ENCODE measurements at places on chromosomes 1 and 21.

DNA sequence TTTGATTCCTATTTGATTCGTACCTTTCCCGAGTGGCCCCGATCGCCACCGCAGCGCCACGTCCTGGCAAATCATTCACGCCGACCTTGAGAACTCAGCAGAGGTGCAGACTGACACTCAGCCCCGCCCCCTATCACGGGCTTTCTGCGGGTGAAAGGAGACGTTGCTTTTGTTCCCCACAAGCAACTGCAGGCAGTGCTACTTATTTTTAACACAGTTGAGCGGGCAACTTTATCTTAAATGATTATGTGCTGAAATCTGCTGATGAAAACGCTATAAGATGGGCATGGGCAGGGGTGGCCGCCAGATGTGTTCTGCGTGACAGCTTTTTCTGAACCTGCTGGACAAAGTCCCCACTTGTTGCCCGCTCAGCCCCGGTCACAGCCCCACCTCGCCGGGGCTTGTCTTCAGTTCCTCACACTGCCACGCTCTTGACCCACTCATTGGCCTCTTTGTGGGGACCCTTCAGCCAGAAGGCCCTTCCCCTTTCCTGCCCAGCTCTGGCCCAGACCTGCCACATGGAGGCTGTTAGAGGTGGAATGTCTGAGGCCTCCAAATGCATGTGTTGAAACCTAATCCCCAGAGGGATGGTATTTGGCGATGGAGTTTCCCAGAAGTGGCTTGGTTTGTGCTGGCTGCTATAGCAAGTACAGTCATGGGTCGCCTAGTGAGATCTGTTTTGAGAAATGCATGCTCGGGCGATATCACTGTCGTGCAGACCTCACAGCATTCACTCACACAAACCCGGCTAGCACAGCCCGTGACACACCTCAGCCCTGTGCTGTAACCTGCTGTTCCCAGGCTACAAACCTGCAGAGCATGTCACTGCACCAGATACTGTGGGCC lies 15.7 kb upstream of the PDXK start:
- DNase-seq, result no peak

DNA sequence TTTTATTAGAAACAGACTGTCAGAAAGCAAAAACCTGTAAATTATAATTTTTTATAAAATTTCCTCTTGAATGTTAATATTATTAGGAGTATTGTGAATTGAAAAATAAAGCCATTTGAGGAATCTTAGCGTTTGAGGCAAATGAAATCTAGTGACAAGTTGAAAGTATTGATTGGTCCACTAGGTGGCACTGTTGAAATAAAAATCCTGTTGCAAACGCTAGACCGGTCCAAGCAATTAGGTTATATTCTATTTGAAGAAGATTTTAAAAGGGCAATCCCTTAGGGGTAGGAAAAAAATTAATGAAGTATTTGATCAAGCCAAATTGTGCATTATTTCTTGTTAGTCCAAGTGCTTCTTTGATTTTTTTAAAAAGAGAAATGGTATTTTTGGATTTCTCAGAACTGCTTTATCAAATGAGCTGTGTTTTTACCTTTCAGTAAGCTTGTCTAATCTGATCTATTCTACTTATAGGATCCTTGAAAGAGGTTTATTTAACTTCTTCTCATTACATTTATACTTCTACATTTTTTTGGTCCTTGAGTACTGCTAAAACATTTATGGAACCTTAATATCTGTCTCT lies 57.7 kb downstream of the ATG4C start:
- peak; percentile 29 for DNase-seq

DNA sequence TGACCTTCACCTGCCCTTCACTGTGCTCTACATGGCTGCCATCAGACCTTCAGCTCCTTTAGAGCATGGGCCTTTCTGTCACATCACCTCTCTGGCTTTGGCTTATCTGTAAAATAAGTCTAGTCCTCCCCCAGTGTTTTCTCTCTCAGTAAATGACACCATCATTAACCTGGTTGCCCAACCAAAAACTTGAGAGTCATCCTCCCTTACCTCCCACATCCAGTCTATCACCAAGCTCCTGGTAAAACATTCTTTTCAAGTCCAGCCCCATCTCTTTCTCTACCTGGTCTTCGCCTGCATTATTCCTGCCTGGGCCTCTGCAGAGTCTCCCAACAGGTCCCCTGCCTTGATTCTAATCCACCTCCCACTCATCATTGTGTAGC lies 13.1 kb downstream of the SLC26A9 start:
- DNase-seq, result no peak

- DNase-seq, result no peak
These were observed 27.4 kb downstream of the AGL start for GRCh38 chr1:99877568-99877967.

DNA sequence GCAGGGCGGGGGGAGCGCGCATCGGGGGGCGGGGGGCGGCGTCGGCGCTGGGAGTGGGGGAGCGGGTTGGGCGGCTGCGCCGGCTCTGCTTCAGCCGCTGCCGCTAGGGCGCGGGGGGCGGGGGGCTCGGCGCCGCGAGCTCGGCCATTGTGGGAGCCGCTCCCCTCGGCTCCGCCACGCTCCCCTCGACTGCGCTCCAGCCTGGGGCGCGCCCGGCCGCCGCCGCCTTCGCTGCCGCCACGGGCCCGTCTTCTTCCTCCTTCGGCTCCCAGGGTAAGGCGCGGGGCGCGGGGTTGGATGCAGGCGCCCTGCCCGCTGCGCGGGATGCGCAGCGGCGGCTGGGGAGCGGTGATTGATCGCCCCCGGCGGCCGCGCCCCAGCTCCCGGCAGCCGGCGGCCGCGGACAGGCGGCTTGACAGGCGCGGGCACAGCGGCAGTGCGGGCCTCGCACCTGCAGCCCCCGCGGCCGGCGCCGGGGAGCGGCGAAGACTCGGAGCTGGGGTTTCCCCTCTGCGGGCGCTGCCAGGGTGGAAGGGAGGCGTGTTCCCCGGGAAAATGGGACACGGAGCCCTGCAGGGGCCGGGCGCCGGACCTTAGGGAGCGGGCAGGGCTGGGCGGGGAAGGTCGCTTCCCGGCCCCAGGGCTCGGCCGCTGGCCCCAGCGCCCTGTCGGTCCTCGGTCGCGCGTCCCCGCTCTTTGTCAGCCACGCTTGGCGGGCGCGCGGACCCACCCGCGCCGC lies 55.3 kb downstream of the NDUFS5 start:
- no peak for DNase-seq

DNA sequence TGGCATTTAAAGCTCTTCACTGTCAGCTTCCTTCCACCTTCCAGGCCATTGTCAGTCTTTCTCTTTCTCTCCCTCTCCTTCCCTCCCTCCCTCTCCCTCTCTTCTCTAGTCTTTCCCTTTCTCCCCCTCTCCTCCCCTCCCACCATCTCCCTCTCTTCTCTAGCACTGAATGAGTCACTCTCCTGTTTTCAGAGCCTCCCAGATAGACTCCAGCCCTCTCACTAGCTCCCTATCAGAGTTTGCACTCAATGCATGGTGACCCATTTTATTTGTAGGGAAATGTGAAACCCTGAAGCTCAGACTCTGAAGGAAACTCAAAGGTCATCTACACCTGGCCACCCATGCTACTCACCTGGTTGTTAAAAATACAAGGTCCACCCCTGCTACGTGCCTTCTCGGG lies 4.4 kb upstream of the MATN1 start:
- DNase-seq, result no peak

DNA sequence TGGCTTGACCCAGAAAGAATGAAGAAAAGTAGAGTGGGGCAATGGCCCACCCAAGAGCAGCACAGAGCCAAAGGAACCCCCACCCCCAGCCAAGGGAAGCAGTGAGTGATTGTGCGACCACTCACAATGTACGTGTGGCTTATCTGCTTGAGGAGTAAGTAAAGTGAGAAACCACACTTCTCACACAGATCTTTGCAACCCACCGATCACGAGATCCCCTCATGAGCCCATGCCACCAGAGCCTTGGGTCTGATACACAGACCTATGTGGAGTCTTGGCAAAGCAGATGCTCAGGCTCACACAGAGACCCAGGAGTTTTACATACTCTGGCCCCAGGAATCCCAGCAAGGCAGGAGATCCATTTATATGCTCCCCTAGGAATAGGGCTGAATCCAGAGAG lies 14.0 kb upstream of the SLC9C2 start:
- no peak for DNase-seq

DNA sequence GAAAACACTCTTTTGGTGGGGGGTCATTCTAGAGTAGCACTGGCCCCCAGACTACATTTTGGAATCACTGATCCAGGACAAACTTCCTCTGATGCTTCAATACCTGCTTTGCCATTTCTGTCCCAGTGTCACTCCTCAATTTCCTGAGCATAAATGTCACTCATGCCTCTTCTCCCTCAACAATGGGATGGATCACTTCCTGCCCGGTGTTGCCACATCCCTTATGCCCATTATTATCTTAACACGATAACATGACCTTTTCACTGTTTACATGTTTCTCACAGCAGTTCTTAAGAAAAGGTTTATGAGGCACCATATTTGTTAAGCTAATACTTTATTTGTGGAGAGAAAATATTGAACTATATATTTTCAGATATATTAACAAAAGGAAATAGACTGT lies 3.9 kb upstream of the ITLN1 start:
- DNase-seq, result no peak

- peak; percentile 20 for DNase-seq
These were observed 33.8 kb upstream of the CSF3R start for GRCh38 chr1:36516372-36517010.

DNA sequence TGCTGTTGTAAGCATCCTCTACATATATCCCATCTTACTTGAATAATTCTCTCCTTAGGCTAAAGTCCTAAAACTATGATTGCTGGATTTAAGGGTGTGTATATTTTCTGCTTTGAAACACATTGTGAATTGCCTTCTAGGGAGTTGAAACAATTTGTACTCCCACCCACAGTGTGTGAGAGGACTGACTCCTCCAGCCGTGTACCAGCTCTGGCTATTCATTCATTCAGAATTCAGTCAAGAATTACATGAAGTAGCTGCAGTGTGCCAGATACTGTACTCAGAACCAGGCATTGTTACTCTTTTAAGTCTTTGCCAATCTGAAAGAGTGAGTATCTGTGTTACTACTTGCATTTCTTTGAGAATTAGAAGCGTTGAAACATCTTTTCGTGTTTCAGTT lies 135.0 kb downstream of the DHRS3 start:
- DNase-seq, result no peak

DNA sequence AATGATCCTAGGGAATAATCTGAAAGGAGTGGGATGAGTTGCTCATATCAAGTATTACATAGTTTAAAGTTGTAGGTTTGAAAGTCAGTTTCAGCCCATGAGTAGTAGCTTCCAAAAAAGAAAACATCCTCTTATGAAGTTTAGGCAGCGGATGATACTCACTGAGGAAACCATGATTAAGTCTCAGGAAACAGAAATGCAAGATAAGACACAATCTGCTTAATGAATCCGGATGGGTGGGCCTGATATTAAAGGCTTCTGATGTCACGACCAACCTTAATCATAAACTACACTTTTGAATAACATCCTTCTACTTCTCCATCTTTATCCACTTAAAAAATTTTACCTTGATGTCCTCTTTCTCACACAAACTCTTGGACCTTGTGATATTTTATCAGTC lies 61.8 kb downstream of the S1PR1 start:
- no peak for DNase-seq

DNA sequence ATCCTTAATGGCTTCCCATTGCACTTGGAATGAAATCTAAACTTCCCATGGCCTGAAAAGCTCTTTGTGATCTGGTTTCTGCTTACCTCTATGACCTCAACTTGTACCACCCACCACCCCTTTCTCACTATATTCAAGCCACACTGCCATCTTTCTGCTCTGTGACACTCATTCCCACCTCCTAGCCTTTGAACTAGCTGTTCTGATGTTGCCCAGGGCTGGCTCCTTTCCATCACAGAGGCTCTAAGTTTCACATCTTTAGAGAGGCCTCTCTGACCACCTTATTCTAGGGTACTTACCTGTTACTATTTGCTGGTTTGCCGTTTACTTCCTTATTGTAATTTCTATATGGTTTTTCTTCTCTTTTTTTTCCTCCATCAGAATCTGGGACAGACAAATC lies 4.2 kb downstream of the MPZL1 start:
- no peak for DNase-seq

GRCh38 chr21:35915030-35915429 lies 145.3 kb downstream of the SETD4 start:
- DNase-seq, result no peak

GRCh38 chr1:107926436-107927080 lies 38.4 kb downstream of the VAV3 start:
- no peak for DNase-seq

GRCh38 chr1:160156361-160156760 lies 5.0 kb downstream of the ATP1A4 start:
- DNase-seq, result no peak

GRCh38 chr1:234841281-234841680 lies 231.3 kb upstream of the IRF2BP2 start:
- DNase-seq, result no peak

- no peak for DNase-seq
These were observed 62.8 kb downstream of the CNST start for GRCh38 chr1:246629030-246629429.

- no peak for DNase-seq
These were observed 17.1 kb downstream of the TEX35 start for GRCh38 chr1:178530037-178530402.

DNA sequence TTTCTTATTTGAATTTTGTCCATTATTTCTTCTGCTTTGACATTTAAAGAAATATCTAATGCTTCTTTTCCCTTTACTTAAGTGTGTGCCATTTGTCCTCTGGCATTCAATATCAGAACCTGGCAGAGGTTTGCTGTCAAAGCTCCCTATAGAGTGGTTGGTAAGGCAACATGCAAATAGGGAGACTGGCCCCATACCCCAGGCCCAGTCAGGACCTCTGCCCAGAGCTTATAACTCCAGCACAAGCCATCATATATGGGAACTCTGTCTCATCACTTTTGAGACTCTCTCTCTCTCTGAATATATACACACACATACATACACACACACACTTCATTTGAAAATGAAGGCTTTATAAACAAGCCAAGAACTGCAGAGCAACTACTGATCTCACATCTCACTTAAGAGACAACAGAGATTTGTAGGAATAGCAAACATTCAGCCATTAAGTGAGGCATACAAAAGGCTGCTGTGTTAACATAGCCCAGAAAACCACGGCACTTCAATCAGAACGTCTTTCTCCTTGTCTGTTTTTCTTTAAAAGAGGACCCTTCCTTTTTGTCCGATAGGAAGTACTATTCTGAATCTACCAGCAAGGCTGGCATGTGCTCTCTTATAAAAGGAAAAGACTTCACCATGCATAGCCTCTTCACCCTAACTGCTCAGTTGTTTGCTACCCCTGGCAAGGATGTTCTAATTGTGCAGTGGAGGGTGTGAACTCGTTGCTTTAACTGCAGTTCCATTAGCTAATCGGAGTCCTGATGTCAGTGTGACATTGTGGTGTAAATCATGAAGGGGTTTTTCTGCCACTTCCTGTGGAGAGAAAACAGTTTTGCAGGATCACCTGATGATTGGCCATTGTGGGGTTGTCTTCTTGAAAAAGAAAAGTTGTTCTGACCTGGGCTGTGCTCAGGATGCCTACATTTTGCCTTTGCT lies 101.7 kb downstream of the NR5A2 start:
- DNase-seq, result no peak

DNA sequence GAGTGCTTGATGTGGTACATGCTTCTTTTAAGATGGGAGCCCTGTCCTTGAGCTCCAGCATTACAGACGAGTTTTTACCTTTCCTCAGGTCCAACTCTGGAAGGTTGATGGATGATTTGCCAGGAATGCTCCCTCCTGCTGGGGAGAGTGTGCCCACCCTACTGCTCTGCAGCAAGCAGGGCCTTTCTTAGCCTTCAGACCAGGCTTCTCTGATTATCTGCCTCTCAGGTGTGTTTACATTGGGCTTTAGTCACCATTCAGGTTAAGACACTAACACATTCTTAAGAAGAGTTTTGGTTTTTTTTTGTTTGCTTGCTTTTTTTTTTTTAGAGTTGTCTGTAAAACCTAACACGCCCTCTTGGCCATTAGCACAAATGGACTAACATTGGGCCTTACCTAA lies 301.8 kb downstream of the KCNT2 start:
- no peak for DNase-seq
